ENCODE measurements at places on chromosomes 16 and 17.

- no peak for DNase-seq
Measured at GRCh38 chr16:29318037-29318436, 88.5 kb downstream of the NPIPB11 start.

DNA sequence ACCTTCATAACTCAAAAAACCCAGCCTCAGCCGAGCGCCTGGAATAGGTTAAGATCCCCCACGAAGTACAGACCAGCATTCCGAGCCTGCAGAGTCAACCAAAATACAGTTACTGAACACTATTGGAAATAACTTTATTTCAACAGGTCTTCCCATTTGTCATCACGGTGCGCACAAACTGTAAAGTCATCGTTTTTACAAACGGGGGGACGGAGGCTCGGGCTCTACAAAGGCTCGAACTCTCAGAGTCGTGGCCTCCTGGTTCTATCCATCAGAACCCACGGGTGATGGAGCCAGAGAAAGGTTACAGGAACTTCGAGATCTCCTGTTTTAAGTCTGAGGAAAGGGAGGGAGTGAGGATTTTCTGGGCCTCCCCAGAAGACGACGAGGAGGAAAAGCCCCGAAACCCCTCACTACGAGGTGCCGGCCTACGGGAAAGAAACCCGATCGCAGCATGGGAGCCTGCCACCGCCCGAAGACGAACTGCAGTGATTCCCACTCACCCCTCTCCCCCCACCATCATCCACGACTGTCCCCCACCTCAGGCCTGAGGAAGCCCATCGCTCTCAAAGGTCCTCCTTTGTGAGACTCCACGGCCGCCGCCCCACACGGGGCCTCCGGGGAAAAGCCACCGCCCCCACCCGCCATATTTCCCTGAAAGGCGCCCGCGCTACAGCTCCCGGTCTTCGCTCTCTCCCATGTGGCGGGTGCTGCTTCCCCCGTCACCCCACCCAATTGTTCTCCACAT, 917 bp downstream of the YWHAE start:
- DNase-seq = no peak

- DNase-seq = no peak
Measured at GRCh38 chr17:37179893-37180292, 195.9 kb upstream of the C17orf78 start.

DNA sequence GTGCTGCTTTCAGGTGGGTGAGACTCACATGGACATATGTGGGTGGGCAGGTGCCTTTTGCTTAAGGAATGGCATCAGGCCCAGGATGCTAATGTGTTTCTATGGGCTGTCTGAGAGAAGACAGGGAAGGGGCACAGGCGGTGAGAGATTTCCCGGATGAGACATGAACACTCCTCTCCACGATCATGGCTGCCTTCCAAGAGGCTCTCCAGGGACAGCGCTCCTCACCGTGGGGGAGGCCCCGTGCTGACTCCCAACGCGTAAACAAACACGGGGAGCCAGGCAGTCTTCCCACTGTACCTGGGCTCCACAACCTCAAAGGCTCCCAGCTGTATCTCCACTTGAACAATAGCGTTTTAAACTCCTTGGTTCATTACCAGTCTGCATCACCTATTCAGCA, 42.8 kb downstream of the CDK5R1 start:
- DNase-seq = no peak

DNA sequence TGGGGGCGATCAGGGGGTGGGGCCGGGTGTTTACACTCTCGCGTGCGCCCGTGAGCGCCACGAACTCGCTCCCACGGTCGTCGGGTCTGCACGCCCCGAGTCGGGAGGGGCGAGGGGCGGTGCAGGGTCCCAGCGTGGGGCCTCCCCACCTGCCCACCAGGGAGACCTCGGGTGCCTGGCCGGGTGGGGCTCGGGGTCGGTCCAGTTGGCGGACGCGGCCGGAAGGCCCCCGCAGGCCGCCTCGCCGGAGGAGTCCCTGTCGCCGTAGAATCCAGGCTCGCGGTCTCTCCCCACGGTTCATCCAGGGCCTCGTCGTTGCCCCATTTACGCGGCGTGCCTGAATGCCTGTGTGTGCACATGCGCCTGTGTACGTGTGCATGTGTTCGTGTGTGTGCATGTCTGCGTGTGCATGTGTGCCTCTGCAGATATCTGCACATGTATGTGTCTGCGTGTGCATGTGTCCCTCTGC, 510 bp upstream of the RAB40B start:
- DNase-seq = no peak

GRCh38 chr16:79212114-79212791, 388.3 kb downstream of the MAF start:
- no peak for DNase-seq

DNA sequence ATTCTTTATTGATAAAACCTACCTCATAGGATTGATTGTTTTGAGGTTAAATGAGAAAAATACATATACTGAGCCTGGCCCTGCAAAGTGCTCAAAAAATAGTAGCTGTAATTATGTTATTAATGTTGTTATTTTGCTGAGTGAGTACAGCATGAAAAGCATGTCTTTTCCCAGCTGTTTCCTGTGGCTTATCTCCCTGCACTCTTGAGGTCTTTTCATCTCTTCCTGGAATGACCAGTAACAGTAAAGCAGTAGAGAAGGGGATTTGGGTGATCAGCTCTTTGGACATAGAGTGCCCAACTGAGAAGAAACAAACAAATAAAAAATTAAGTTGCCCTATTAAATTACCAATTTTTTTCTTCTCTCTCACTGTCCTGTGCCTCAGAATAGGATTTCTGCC, 53.7 kb downstream of the NFAT5 start:
- DNase-seq = no peak

- DNase-seq = no peak
Measured at GRCh38 chr17:70621566-70621965, 452.2 kb downstream of the KCNJ2 start.

GRCh38 chr17:43211480-43212402, at the start of gene TMEM106A:
TSS of gene TMEM106A (plus strand) at chr17:43211875. CDS start at chr17:43213042, 1,167 bp downstream.
- DNase-seq = peak; percentile 42
